ENCODE measurements at places on chromosomes 13 and 19.

- no peak for DNase-seq
These were observed 2.7 kb downstream of the CNMD start for GRCh38 chr13:52736891-52737290.

DNA sequence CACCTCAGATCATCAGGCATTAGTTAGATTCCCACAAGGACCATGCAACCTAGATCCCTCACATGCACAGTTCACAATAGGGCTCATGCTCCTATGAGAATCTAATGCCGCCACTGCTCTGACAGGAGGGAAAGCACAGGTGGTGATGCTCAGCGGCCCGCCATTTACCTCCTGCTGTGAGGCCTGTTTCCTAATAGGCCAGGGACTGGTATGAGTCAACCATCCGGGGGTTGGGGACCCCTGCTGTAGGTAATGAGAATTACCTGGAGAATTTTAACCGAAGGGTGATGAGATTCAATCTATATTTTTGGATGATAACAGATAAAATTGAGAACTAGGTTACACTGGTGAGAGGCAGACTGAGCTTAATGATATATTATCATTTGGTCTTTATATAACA lies 101.4 kb downstream of the LACC1 start:
- DNase-seq = no peak

DNA sequence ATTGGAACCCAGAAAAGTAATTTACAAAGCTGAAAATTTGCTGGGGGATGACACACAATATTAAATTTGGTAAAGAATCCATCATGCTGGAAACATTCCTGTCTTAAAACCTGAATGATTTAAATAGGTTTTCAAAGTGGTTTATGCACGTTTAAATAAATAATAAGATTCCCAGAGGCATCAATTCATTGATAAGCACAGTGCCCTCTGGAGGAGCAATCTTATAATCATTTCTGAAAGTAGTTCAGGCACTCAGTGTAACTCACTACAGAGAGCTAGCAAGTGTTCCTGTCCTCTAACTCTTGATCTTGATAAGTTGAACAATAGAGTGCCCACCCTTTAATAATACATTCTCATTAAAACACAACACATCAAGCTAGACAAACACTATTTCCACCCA lies 43.5 kb upstream of the SHISA2 start:
- DNase-seq = no peak

DNA sequence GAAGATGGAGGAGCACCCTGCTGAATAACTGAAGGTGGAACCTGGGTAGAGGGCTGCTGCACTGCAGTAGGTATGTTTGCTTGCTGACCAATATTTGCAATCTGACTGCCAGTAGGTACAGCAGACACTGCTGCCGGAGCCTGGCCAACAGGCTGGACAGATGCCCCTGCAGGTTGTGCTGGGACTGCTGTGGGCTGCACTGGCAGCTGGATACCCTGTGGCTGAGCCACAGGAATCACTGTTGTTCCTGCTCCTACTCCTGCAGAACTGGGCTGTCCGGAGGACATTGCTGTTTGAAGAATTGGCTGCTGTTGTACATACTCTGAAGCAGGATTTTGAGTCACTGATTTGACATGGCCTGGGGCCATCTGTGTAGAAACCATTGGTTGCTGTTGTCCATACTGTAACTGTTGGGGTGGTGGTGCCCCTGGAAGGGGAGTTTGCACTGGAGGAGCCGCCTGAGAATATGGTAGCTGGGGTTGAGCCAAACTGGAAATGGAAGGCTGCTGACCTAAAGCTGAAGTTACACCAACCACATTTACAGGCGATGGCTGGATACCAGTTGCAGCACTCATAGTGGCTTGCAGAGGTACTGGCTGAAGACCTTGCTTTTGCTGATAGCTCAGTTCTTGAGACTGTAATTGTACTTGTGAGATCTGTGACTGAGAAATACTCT lies 2.2 kb downstream of the TSC22D1 start:
- no peak for DNase-seq

- DNase-seq = no peak
These were observed 18.1 kb upstream of the LRP3 start for GRCh38 chr19:33175886-33176669.

DNA sequence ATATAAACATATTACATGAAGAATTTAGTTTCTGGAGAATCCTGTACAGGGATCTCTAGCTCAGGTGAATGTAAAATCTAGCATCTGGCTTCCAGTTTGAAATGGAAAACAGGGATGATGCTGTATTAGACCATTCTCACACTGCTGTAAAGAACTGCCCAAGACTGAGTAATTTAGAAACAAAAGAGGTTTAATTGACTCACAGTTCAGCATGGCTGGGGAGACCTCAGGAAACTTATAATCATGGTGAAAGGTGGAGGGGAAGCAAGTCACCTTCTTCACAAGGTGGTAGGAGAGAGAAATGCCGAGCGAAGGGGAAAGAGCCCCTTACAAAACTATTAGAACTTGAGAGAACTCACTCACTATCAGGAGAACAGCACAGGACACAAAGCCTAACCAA lies 17.0 kb upstream of the N4BP2L2 start:
- DNase-seq = no peak

GRCh38 chr13:78241278-78241919 lies 322.8 kb upstream of the EDNRB start:
- no peak for DNase-seq

DNA sequence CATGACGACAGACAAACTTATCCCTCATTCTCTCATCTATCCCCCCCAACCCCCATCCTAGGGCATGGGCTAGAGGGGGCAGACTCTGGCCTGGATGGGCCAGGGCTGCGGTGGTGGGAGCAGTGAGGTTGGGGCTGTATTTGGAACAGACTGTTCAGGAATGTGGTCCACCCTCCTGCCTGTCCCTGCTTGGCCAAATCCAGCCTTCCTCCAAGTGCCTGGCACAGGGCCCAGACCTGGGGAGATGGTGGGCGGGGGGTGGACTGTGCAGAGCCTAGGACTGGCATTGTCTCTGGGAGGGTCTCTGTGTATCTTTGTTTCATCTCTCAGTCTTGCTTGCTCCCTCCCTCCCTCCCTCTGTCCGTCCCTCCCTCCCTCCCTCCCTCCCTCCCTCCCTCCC lies 14.2 kb downstream of the EGLN2 start:
- no peak for DNase-seq

DNA sequence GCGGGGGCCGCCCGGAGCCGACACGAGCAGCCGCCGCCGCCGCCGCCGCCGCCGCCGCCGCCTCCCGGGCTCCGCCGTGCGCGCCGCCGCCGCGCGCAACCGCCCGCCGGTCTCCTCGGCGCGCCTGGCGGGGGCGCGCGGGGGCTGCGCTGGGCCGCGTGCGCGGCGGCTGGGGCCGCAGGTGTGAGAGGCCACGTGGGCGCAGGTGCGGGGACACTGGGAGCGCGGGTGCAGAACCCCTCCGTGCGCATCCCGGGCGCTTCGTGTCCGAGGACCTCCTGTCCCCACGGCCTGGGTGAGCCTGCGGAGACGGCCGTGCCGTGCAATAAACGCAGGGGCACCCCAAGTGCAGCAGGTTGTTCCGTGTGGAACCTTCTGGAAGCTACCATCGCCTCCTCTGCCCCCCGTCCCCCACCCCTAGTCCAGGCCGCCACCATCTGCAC lies at the start of gene LINGO3:
Gene LINGO3, minus strand, starts transcription at position 41 of the 443 bp plus-strand sequence. CDS start 16,378 bp downstream, outside the sequence.
- no peak for DNase-seq

DNA sequence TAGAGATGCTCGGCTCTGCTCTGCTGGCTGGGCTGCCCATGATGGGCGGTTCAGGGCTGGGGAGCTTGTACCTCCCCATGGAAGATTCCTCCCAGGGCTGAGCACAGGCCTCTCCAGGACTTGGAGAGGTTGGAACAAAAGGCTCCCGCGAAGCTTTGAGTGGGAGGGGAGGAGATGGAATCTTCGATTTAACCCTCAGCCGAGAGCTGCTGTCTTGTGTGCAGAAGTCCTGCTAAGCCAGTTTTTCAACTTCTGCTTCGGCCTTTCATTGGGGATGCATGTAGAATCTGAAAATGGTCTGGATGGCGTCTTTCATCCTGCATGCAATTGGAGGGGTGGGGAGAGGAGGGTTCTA lies 163.3 kb downstream of the KDM4B start:
- DNase-seq = no peak

GRCh38 chr19:511101-511851 lies 4.0 kb downstream of the TPGS1 start:
- DNase-seq = no peak

DNA sequence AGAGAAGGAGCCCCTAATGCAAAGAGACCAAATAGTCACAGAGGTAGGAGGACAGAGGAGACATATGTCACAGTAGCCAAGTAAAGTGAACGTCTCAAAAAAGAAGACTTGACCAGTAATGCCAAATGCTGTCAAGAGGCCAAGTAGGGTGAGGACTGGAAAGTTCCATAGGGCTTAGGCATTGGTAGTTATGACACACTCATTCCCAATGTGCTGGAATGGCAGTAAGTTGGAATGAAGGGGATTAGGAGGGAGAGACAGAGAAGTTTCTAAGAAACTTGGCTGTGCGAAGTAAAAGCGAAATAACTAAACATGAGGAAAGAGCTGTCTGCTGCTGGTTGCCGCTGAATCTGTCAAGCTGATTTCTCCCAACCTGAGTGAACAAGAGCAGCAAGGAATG lies 14.9 kb upstream of the FRY start:
- DNase-seq = no peak

DNA sequence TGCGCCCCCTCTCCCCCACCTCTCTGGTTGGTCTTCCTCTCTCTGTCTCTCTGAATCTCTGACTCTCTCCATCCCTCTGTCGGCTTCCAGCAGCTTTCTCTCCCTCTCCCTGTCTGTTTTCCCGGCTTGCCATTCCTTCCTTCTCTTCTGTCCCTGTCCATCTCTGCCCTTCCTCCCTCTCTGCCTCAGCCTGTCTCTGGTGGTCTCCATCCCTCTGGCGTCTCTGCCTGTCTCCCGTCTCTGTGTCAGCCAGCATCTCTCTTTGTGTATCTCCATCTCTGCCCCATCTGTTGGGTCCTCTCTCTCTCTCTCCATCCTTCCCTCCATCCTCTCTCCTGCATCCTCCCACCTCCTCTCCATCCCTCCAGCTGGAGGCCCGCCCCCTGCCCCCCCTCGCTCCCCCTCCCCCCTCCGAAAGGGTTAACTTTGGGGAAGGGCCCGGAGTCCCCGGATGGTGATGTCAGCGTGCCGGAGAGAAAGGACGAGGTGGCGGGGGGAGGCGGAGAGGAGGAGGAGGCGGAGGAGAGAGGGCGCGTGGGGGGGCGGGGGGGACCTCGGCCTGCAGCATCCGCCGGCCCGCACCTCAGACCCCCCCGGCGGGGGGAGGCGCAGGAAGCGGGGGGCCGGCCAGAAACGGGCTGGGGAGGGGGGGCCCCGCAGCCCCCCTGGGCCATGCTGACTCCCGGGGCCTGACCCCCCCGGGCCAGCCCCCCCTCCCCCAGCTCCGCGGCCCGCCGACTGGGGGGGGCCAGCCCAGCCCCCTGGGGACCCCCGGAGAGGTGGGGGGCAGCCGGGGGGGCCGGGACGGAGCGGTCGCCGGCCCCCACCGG lies at the start of gene BRSK1:
Gene BRSK1, plus strand, starts transcription at position 450 of the 830 bp plus-strand sequence. CDS start 446 bp downstream, outside the sequence.
- DNase-seq = no peak

GRCh38 chr19:3501780-3502179 lies 1.3 kb upstream of the DOHH start:
- no peak for DNase-seq

GRCh38 chr13:23159205-23159759 lies 21.5 kb upstream of the SGCG start:
- DNase-seq = no peak

GRCh38 chr19:29850482-29850881 lies 38.7 kb downstream of the CCNE1 start:
- DNase-seq = no peak

- DNase-seq = no peak
These were observed 39.1 kb downstream of the SLC7A9 start for GRCh38 chr19:32830231-32831014.

DNA sequence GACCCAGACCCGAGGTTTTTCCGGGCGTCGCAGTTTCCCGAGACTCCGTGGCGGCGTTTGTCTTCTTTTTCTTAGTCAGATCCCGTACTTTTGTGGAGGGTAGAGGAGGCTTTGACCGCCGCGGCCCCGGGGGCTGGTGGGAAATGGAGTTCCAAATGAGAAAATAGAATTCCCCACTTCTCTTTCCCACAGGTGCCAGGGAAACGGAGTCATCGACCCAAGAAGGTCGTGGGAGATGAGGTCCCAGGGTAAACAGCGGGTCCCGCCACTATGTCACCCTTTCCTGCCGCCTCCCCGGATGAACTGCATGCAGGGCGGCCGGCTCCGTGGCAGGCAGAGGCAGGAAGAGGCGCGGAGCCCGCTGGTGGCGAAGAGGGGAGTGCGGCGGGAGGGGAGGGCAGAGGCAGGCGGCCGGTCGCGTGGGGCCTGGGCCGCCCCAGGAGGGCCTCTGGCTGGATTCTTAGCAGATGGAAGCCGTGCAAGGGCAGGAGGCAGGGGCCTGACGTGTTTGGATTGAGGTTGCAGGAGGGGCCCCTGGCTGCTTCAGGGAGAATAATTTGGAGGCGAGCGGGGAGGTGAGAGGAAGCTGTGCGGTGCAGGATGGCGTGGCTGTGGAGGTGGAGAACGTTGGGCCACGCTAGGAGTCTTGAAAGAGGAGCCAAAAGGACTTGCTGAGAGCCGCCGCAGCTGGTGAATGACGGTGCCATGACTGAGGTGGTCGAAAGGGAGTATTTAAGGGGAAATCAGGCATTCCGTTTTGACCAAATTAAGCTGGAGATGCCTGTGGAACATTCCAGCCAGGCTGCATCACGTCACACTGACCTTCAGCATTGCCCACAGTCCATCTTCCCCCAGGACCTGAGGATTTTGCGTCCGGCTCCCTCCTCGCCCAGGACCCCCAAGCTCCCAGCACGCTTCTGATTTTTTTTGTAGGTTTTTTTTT lies 11.7 kb downstream of the CYTH2 start:
- DNase-seq = no peak

DNA sequence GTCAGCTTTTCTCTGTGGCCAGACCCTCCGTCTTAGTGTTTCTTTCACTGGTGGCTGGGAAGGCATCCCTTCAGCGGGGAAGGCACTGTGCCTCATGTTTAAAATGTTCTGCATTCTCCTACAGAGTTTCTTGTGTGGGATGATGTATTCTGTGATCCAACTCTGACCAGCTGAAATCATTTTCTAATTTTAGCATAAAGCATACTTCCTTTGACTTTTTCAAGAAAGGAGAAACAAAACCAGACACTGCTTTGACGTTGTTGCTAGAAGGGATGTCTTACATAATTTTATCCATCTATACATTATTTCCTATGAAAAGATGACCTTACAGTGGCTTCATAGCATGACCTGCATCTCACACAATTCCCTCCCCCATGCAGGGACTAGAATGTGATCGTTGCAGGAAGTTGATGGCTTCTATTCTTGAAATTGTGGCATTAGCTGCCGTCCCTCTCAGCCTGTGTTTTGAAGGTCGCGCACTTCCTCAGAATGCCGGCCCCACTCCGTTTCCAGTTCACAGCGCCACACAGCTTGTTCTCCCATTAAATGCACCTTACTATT lies 38.6 kb upstream of the TEX29 start:
- no peak for DNase-seq

GRCh38 chr13:92158346-92158745 lies 759.9 kb downstream of the GPC5 start:
- DNase-seq = no peak
